ENCODE measurements at places on chromosomes 2 and 18. TPM values are rescaled to one million over a fixed set of nuclear protein-coding genes. Genes with fewer than 3 reads are reported as not detected.

ABCG5 gene
- not detected for total RNA-seq

NEU4 gene
- total RNA-seq: not detected

NAT8 gene
- not detected for total RNA-seq

ITGAV gene
- 181 TPM for total RNA-seq

LTBP1 gene
- total RNA-seq: 63.4 TPM

NT5C1B gene
- not detected for total RNA-seq

LCT gene
- not detected for total RNA-seq

UGT1A6 gene
- total RNA-seq: not detected

SIX3 gene
- not detected for total RNA-seq

CCDC85A gene
- 4.5 TPM for total RNA-seq

CLIP4 gene
- total RNA-seq: 33.4 TPM

GBX2 gene
- not detected for total RNA-seq

HSBP1L1 gene
- total RNA-seq: 6.4 TPM

RTP5 gene
- total RNA-seq: not detected

GRCh38 chr2:54500404-54501205 lies 44.5 kb downstream of the SPTBN1 start:
- no peak for DNase-seq

DNA sequence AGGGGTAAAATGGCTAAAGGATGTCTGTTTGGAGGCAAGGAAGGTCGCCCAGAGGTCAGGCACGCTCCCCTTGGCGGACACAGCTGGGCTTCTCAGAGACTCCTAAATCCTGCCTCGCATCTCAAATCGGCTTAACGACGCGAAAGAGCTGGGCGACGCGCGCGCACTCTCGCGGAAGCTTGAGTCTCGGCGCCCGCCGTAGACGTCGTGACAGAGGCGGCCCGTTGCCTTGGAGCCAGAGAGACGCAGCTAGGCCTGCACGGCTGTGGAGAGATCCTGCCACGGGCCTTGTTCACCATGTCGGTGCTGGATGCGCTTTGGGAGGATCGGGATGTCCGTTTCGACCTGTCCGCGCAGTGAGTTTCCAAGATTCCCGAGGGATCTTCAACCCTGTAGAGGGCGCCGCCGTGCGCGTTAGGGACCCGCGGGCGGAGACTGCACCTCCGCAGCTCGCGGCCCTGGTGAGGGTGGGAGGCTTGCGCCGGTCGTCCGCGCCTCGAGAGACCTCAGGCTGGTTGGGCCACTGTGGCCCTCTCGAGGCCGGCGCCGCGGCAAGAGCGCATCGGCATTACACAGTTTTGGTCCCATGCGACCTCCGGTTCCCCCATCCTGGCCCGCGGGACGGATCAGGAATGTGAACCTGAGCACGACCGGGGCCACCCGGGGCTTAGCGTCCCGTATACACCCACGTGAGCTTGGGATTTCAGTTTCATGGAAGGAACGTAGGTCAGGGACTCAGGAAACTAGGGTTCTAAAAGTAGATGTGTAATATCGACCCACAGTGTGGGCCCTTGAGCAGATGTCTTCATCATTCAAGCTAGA lies at the start of gene BBS5:
Gene BBS5, plus strand, starts transcription at position 238 of the 822 bp plus-strand sequence. Its CDS starts 60 bp downstream, at position 298.
- DNase-seq: peak; percentile 90

- no peak for DNase-seq
Observed at GRCh38 chr2:234427081-234428061, 69.5 kb downstream of the ARL4C start.

- no peak for DNase-seq
Observed at GRCh38 chr2:236395067-236395466, 130.9 kb upstream of the ASB18 start.

- no peak for DNase-seq
Observed at GRCh38 chr2:68937346-68938055, 15.2 kb downstream of the GKN2 start.

- no peak for DNase-seq
Observed at GRCh38 chr2:152031747-152032306, 67.0 kb downstream of the CACNB4 start.

- no peak for DNase-seq
Observed at GRCh38 chr2:181378491-181378890, 78.7 kb upstream of the ITGA4 start.

- DNase-seq: no peak
Observed at GRCh38 chr2:86238354-86238753, 39.1 kb downstream of the MRPL35 start.

- DNase-seq: peak; percentile 69
Observed at GRCh38 chr18:24657444-24657842, 197.0 kb downstream of the HRH4 start.

- DNase-seq: peak; percentile 55
Observed at GRCh38 chr2:106886916-106887758, 1.2 kb upstream of the ST6GAL2 start.

GRCh38 chr2:218963601-218964000 lies 4.1 kb downstream of the CDK5R2 start:
- DNase-seq: no peak

- no peak for DNase-seq
Observed at GRCh38 chr2:159462201-159462785, 154.1 kb downstream of the BAZ2B start.

- no peak for DNase-seq
Observed at GRCh38 chr2:156573710-156574109, 137.5 kb downstream of the GPD2 start.

- no peak for DNase-seq
Observed at GRCh38 chr2:100753881-100754280, 66.1 kb upstream of the NPAS2 start.

- DNase-seq: no peak
Observed at GRCh38 chr2:30162806-30163205, 16.0 kb downstream of the YPEL5 start.

DNA sequence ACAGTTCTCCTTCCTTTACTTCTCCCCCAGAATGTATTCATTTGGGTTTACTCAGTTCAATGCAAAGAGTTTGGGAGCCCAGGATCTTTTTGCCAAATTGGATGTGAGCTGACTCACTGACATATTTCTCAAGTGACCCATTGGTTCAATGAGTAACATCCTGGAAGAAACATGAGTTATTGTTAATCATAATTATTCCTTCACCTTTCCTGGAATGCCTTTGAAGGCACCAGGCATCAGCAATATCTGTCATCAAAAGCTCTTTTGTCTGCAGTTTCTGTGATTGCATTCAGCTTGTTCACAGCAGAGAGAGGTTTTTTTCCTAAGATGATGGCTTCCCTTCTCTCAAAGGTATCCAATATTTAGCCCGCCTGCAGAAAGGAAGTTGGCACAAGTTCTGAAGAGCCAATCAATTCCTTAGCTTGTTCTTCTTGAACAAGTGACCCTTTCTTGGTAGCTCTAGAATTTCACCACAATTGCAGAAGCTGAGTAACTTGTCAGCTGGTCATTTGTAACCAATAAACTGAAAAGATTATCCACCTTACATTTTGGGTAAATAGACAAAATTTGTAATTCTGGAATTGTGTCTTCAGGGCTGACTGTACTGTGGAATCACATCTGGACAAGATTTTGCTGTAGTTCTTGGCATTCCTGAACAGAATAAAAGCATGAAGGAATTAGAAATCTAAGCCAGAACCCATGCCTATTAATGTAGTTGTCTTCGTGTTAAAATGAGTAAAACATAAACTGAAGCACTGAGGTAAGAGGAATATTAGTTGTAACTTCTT lies 72.2 kb upstream of the TMEM17 start:
- DNase-seq: no peak

GRCh38 chr2:20675701-20676352 lies 8.9 kb downstream of the GDF7 start:
- DNase-seq: no peak

DNA sequence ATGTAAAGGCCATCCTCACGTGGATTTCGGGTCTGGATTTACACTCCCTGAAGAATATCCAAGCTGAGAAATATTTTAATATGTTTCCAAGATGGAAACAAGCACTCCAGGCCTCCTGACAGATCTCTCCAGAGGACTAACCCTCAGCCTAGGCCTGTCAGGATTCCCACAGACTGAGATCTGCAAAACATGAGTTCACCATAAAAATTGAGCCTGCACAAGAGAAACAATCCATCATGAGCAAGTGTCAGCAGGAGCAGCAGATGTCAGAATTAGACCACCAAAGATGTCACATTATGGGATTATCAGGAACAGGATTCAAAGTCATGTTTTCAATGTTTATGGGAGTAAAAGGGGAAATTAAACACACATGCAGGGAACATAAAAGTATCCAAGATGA lies 191.3 kb downstream of the TFCP2L1 start:
- DNase-seq: no peak

DNA sequence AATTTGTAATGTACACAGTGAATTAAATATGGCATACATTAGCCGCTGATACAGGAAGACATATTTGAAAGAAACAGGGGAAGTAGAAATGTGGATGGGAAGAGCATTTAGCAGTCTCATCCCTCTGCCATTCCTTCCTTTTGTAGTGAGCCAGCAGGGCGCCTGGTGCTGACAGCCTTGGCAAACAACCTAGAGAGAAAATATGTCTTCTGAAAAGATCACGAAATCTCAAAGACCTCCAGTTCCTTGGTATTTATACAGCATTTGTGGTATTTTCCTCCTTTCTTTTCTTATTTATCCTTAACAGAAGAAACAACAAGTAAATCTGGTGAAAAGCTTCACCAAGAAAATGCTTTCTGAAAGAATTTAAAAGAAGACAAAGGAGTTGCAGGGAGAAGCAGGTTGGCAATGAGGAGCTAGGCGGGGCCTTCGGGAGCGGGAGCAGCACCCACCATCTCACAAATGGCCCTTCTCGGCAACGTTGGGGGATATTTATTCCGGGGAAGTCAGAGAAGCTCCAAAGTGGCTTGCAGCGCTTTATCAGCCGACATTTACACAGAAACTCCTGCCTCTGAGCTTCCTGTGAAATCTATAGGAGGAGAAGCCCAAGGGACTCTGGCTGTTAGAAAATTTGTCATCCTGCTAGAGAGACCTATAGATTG lies 406.1 kb upstream of the NRP2 start:
- no peak for DNase-seq

GRCh38 chr18:6505498-6505875 lies 90.8 kb upstream of the L3MBTL4 start:
- DNase-seq: no peak

GRCh38 chr2:66583881-66584280 lies 149.0 kb downstream of the MEIS1 start:
- no peak for DNase-seq

- DNase-seq: no peak
Observed at GRCh38 chr2:238166391-238167343, 7.9 kb downstream of the ERFE start.

DNA sequence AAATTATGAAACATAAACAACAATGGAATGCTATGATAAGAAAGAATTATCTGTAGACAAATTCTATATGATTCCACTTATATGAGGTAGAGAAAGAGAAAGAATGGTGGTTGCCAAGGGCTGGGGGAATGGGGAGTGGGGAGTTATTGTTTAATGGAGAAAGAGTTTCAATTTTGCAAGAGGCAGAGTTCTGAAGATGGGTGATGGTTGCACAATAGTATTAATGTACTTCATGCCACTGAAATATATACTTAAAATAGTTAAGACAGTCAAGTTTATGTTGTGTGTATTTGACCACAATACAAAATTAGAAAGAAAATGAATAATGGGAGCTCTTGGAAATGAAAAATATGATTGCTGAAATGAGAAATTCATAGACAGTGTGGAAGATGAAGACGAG lies 22.6 kb upstream of the FAM117B start:
- DNase-seq: no peak

DNA sequence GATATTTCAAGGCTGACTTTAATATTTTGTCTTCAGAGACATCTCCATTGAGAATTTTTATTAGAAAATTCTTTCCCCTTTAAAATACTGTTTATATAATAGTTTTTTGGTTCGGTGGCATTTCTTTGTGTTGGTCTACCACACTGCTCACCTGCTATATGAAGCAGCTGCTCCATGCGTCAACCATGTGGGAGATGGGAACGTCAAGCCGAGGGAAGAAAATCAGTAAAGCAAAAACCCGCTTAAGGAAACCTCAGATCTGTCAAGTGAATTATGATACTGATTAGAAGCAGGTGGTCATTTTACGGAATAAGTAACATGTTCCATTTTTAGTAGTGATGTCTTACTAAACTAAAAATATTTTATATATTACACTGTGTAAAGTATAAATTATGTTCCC lies 5.6 kb upstream of the TMEM17 start:
- DNase-seq: no peak

GRCh38 chr2:10252661-10253060 lies 50.0 kb upstream of the HPCAL1 start:
- no peak for DNase-seq

DNA sequence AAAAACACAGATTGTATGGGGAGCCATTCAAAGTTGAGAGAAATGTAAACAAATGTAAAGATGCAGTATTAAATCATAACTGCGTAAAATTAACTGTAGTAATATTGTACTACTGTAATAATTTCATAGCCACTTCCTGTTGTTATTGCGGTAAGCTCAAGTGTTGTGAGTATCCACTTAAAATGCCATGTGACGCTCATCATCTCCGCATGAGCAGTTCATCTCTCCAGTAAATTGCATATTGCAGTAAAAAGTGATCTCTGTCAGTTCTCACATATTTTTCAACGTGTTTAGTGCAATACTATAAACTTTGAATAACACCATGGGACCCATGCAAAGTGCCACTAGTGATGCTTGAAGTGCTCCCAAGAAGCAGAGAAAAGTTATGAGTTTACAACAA lies 41.8 kb upstream of the SP3 start:
- DNase-seq: no peak

DNA sequence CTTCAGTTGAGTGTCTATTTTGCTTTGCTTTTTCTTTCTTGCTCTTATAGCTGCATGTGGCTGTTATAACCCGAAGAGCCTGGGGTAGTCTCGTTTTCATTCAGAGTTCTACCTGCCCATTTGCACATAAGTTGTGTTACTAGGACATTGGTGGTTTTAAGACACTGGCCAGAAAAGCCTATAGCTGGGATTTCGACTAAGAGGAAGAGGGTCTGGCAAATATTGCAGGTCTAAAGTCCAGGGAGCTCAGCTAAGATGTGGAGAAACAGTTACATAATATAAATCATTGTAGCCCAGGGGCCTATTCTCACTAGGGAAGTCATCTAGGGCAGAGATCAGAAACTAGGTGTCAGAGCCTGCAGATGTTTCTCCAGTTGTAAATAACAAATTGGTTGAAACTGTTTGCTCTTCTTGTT lies 120.8 kb downstream of the BABAM2 start:
- no peak for DNase-seq

DNA sequence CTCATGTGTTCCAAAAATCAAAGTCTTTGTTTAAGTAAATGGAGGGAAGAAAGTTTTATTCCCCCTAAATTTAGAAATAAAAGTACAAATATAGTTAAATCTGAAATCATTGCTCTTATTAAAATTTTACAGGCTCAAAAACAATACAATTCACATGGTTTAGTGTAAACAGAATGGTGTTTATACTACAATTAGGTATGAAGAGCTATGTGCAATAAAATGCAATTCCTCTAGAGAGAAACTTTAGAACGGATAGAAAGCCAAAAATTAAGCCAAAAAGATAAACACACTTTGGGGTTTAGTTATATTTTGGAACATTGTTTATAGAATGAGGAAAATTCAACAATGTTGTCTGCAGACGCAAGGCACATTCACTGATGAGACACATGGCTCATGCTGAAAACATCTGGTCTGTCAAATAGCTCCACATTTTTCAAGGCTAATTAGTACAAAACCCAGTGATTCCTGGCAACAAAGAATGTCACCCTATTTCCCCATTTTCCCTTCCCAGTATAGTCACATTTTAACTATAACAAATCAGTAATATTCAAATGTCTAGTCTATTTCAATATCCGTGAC lies 103.3 kb downstream of the EXOC6B start:
- no peak for DNase-seq

All from heart left ventricle (tissue), 16 donors.